Fibroblast of pulmonary artery (primary cell): ENCODE measurements at places on chromosomes 1 and 21.

- DNase-seq, result peak; percentile 45
Observed at GRCh38 chr1:160206036-160206389, 829 bp downstream of the PEA15 start.

GRCh38 chr1:16187748-16188401 lies 24.6 kb downstream of the ARHGEF19 start:
- peak; percentile 79 for DNase-seq

- no peak for DNase-seq
Observed at GRCh38 chr1:31541194-31541593, 35.1 kb upstream of the TINAGL1 start.

GRCh38 chr1:180402001-180402400 lies 100.4 kb downstream of the ACBD6 start:
- no peak for DNase-seq

- DNase-seq, result peak; percentile 77
Observed at GRCh38 chr21:26388731-26389231, 184.3 kb downstream of the CYYR1 start.

GRCh38 chr1:151574575-151575529 lies 34.7 kb downstream of the TUFT1 start:
- peak; percentile 84 for DNase-seq

DNA sequence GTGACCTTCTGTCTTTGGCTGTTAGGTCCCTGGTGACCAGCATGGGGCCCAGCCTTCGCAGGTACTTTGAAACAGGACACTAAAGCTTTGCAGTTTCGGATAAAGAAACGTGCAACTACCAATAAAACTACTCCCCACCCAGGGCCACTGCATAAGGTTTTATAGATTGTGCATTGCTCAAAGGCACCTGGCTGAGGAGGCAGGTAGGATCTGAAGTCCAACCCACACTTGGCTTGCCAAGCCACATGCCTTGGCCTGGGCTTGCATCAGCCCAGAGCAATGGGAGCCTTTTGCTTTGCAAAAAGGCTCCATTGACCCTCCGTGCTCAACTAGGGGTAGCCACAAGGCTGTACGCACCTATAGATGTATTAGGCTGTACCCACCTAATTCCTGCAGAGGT lies 84.4 kb upstream of the SYT6 start:
- DNase-seq, result no peak
